Placental pericyte (primary cell): ENCODE measurements at places on chromosomes 7 and 10. TPM values are rescaled to one million over a fixed set of nuclear protein-coding genes. Genes with fewer than 3 reads are reported as not detected.

The BICC1 gene
- 29.8 and 50.1 TPM in 2 replicates for total RNA-seq

The FEZF1 gene
- not detected in 2 replicates for total RNA-seq

The DRGX gene
- total RNA-seq: not detected in 2 replicates

The IMMP2L gene
- total RNA-seq: 4.3 and 5.0 TPM in 2 replicates

The CH25H gene
- total RNA-seq: 0.29 TPM in 1 of 2 replicates, not detected in the other

The SPDYE5 gene
- not detected in 2 replicates for total RNA-seq

The FLNC gene
- total RNA-seq: 67.8 and 206 TPM in 2 replicates

The GARIN1A gene
- total RNA-seq: 0.88 and 1.0 TPM in 2 replicates

The BMPER gene
- total RNA-seq: 16.6 and 24.5 TPM in 2 replicates

The TMEM236 gene
- under 0.01 and 0.14 TPM in 2 replicates for total RNA-seq

The CALML3 gene
- total RNA-seq: not detected in 2 replicates

The LRRC18 gene
- not detected in 2 replicates for total RNA-seq

The LBX1 gene
- total RNA-seq: not detected in 2 replicates

The OR9A2 gene
- not detected in 2 replicates for total RNA-seq

The MYH16 gene
- 0.43 TPM in 1 of 2 replicates, not detected in the other for total RNA-seq
